Activated T-cell treated with anti-CD3 and anti-CD28 coated beads, Interleukin-2, amount 50 U/mL, for 4 hours (primary cell): ENCODE measurements at places on chromosomes 5 and 9. TPM values are rescaled to one million over a fixed set of nuclear protein-coding genes. Genes with fewer than 3 reads are reported as not detected.

Gene PCDHB15
- total RNA-seq = 0.08 TPM

Gene RNF183
- not detected for total RNA-seq

Gene MORN5
- total RNA-seq = not detected

Gene LVRN
- total RNA-seq = not detected

Gene FKTN
- 16.7 TPM for total RNA-seq

Gene TLX3
- total RNA-seq = not detected

Gene FAM78A
- 24.1 TPM for total RNA-seq

Gene EFNA5
- 0.13 TPM for total RNA-seq

Gene ADAMTSL2
- total RNA-seq = 0.14 TPM

Gene NPDC1
- 15.1 TPM for total RNA-seq

Gene TSLP
- 0.30 TPM for total RNA-seq
